HFFc6 (cell line): ENCODE measurements at places on chromosomes 4 and X.

DNA sequence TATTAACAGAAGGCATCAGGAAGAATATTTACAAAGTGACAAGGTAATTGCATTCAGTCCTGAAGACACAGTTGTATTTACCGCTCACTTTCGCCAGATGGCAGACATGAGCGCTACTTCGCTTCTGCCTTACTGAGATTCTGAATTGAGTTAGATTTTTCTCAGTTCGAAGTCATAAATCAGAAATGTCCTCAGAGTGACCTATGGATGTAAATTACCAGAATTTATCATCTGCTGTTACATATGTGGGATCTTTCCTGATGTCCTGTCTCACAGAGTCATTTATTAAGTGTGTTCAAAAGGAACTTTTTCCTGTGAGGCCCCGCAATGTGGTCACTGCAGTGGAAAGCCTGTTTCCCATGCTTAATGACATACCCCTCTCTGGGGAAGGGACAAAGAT, 97.3 kb upstream of the DCLK2 start:
- DNase-seq, result peak; percentile 39
- peaks cover 30% of the 10 kb centered on the region for H3K4me1 ChIP-seq
- H3K27me3 ChIP-seq, result no peaks in the 10 kb centered on the region
- H3K4me3 ChIP-seq, result no peak overlapping the region
- H3K27ac ChIP-seq, result no peak overlapping the region

GRCh38 chr4:88524171-88524570, 595 bp upstream of the PYURF start:
- peaks cover 23% of the 10 kb centered on the region for H3K36me3 ChIP-seq
- H3K4me1 ChIP-seq, result peaks cover 70% of the 10 kb centered on the region
- DNase-seq, result no peak
- H3K27ac ChIP-seq, result peak overlapping the region; percentile 94

DNA sequence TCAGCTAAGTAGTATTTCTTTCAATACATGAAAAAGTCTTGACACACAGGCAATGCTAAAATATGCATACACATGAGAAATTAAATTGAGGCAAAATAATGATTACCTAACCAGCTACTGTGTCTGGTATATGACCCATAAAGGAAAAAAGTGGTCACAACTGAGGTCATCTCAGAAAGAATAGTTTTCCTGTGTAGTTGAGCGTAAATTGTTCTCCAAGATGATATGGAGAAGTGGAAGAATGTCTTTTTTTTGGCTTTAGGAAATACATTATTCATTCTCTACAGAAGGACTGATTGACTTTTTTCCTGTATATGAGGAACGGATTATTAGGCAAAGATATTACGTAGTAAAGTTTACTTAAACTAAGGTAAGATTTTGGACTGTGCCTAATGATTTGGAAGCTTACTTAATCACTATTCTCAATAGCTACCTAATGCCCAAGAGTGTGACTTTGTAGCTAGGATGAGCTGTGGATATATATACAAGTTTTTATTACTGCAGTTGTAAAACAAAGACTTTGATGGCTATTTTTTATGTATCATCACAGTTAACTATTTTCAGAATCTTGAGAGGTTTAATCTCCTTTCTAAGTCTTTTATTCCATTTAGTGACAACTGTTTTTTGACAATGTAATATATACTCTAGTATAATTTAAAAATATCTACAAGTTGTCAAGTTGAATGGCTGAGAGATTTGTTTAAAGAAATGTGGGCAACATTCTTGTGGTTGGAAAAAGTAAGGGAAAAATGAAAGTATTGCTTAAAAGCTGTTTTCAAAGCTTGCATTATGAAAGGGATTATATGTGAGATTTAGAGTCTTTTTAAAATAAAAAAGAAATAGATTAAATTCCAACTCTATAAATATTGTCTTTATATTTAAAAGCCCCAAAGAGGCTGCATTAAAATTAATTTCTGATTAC, 100.2 kb downstream of the PDLIM5 start:
- no peak overlapping the region for H3K4me3 ChIP-seq
- H3K27ac ChIP-seq, result no peak overlapping the region
- peaks cover 35% of the 10 kb centered on the region for H3K36me3 ChIP-seq
- H3K4me1 ChIP-seq, result peaks cover 52% of the 10 kb centered on the region

DNA sequence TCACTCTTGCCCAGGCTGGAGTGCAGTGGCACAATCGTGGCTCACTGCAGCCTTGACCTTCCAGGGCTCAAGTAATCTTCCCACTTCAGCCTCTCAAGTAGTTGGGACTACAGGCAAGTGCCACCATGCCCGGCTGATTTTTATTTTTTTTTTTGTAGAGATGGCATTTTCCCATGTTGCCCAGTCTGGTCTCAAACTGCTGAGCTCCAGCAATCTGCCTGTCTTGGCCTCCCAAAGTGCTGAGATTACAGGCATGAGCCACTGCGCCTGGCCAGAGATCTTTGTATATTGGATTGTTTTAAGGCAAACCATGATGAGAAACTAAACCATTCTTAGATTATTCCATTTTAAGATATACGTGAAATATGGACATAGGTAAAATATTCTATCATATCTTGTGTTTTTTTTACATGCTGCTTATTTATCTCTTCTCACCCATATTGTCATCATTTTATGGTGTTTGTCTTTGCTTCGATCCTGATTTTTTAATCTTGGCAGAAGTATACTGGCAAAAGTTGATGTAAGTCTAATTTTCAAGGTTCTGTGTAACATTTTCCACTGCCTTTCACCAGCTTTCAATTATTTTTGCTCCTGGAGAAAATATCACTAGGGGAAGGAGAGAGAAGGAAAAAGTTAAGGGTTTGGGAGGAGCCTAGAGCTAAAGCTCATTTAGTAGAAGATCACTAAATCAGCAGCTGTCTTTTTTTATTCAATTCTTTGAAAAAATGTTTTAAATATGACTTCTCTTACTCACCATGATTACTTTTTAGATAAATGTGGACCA, 27.8 kb downstream of the PDLIM5 start:
- peaks cover 66% of the 10 kb centered on the region for H3K4me1 ChIP-seq
- H3K36me3 ChIP-seq, result peaks cover 13% of the 10 kb centered on the region
- H3K4me3 ChIP-seq, result no peak overlapping the region

DNA sequence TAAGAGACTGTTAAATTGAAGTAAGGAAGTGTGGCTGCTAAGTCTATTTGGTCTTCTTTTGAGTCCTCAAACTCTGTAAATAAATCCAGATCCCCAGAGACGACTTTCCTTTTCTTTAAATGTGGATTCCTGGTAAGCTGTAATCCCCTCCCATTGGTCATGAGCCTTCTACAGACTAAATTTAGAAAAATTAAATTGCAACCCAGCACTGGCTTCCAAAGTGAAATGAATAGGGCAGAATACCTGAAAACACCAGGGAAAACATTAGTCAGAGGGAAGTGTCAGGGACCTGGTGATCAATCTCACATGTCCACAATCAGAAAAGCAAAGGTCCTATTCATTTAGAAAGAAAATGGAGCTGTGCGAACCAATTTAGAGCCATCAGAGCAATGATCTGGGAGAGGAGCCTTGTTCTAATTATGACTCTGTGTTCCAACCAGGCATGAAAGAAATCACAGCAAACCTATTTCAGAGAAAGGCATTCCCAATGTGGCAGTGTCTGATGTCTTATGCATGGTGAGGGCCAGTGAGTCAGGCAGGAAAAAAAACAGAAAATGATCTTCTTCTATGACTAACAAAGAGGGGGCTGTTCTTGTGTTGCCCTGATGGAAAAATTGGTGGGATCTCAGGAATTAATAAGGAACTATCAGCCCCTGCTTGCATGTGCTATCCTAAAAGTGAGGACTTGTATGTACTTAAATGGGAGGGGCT, 19.8 kb upstream of the CCDC149 start:
- H3K4me3 ChIP-seq, result no peak overlapping the region
- DNase-seq, result no peak
- H3K36me3 ChIP-seq, result peaks cover 9% of the 10 kb centered on the region; the same call in 1 of the 2 replicates
- peaks cover 18% of the 10 kb centered on the region for H3K4me1 ChIP-seq

- H3K4me1 ChIP-seq, result no peaks in the 10 kb centered on the region
- H3K27ac ChIP-seq, result no peak overlapping the region
- no peaks in the 10 kb centered on the region for H3K36me3 ChIP-seq
- H3K4me3 ChIP-seq, result no peak overlapping the region
- no peaks in the 10 kb centered on the region for H3K27me3 ChIP-seq
These were observed 828.7 kb downstream of the PCDH7 start for GRCh38 chr4:31548823-31549222.

DNA sequence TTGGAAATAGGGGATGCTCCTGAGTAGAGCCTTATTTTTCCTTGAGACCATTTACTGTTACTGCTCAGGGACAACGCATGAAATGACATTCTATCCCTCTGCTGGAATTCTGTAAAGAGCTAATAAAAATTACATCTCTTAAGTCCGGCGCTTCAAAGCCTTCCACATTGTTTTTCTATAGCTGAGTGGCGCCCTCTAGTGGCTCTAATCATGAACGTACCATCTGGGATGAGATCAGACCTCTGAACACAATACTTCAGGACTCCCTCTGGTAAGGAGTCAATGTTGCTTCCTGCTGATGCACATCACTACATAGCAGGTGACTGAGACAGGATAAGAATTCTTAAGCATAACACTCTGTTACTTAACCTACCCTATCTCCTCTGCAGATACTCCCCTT, 6.0 kb downstream of the HMGN5 start:
- no peaks in the 10 kb centered on the region for H3K4me1 ChIP-seq
- no peak overlapping the region for H3K27ac ChIP-seq
- DNase-seq, result peak; percentile 36
- H3K36me3 ChIP-seq, result no peaks in the 10 kb centered on the region

DNA sequence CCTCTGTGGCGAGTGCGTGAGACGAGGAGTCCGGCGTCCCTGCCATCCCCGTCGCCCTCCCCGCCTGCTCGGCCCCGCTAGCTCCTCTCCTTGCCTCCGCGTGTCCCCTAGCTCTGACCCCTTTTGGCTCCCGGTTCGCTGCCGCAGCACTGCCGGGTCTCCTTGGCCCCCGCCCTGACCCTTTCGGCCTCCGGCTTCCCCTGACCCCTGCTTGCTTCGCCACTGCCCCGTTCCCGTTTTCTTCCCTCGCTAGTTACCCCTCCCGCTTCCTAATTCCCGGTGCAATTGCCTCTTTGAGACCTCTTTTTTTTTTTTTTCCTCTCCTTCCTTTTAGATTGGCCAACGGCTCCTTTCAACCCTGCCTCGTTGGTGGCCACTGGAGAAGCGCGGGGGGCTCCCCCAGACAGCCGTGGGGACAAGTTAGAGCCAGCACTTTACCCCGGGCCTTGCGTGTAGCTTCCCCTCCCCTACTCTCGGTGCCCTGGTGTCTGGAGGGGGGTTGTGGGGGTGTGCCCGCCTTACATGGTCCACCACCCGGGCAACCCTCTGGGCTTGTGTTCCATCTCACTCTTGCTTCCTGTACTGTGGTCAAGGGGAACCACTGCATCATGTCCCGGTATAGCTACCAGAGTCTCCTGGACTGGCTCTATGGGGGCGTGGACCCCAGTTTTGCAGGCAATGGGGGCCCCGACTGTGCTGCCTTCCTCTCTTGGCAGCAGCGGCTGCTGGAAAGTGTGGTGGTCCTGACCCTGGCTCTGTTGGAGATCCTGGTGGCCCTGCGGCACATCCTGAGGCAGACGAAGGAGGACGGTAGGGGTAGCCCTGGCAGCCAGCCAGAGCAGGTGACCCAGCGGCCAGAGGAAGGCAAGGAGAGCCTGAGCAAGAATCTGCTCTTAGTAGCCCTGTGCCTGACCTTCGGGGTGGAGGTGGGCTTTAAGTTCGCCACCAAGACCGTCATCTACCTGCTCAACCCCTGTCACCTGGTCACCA, 548 bp downstream of the TMEM164 start:
- peaks cover 39% of the 10 kb centered on the region for H3K4me1 ChIP-seq
- peak overlapping the region; percentile 62 for H3K27ac ChIP-seq
- no peak for DNase-seq
- no peaks in the 10 kb centered on the region for H3K36me3 ChIP-seq
- H3K27me3 ChIP-seq, result no peaks in the 10 kb centered on the region
- H3K4me3 ChIP-seq, result peak overlapping the region; percentile 90

DNA sequence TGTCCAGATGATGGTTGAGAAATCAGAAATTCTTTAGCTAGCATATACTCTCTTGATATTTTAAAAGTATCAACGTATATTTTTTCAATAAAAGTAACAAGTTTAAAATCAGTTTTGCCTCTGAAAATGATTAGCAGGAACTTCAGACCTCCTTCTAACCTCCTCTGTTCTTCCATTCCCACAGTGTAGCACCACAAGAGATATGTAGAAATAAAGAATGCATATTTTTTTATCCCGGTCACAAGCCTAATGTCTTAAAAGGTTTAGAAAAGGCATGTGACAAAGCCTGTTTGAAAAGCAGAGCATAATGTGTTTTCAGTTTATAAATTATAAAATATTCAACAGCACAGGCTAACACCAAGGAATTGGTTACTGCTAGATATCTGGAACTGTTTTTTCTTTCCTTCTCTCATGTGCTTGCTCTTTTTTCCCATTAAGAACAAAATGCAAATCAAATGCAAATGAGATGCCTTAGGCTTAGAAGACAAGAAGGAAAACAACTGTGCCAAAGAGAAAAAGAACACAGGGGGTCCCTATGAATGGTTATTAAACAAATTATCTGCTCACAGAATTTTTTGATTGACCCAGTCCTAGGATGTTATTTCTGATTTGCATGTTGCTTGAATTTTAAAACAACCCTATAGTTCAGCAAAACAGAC, 351.7 kb upstream of the FAM241A start:
- peaks cover 5% of the 10 kb centered on the region for H3K27me3 ChIP-seq
- no peaks in the 10 kb centered on the region for H3K36me3 ChIP-seq
- no peaks in the 10 kb centered on the region for H3K4me1 ChIP-seq
- no peak overlapping the region for H3K4me3 ChIP-seq

DNA sequence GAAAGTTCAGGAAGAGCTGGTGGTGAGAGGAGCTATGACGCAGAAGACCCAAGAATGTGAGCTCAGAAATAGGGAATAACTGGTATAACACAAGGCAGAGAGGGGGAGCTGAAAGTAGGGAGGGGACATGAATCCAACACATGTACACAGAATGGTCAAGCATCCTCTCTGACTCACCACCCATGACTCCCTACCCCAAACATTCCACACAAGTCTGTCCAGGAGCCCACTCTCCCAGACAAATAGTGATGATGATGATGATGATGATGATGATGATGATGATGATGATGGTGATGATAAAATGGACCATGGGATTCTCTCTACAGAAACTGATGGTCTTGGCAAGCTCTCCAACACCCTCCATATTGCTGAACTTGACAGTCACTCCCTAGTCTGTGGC, 46.4 kb downstream of the NAT8L start:
- no peak overlapping the region for H3K4me3 ChIP-seq
- no peak overlapping the region for H3K27ac ChIP-seq
